ENCODE measurements at places on chromosomes 2 and 18.

DNA sequence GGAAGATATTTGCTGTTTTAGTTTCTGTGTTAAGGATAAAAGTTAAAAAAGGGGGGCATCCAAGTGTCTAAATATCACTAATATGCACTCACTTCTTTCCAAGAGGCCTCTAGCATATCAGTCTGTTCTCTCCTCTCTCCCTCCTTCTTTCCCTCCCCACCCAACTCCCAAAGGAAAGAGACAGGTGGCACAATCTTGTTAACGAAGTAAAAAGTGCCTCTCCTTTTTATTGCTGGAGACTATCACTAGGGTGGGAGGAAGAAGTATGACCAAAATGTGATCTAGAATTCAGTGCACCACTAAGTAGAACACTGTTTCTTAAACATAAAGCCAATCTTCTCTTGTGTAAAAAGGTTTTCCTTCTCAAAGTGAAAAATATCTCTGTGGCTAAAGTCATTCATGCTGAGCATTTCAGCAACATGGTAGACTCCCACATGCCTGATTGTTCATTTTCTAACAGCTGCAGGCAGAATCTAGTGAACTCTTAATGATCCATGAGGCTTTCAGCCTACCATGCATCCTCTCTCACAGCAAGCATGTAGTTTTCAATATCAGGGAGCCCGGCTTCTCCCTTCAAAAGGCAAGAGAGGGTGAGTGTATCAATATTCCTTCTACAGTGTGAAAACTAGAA lies 39.5 kb downstream of the RNU4ATAC start:
- no peak for DNase-seq

GRCh38 chr2:25320077-25320476 lies 21.6 kb downstream of the DNMT3A start:
- no peak for DNase-seq

DNA sequence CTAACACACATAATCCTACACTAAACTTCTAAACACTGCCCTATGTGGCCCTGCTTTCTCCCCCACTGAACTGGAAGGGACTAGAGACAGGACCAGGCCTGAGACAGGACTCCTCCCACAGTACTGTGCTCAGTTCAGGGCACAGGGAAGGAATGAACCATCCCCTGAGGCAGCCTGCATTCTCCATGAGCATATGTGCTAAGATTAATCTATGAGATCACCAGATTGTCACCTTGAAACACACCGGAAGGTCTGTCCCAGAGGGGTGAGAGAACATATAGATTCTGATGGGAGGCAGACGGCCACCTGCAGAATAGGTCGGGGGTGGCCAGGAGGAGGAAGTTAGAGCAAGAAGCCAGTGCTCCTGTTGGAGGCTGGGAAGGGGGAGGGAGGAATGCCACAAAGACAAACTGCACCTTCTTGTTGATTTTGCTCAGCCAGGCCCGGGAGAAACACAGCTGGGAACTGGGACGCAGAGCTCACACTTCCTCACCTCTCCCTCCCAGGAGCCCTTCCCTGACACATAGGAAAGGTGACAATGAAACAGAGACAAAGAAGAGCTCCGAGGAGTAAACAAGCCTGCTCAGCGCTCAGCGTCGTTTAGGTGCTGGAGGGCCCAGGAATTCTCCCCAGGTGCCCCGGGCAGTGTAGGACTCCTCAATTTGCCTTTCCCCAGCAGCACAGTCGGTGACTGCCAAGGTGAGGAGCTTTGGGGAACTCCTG lies 52.1 kb downstream of the ZBTB7C start:
- DNase-seq = no peak

GRCh38 chr18:13530879-13531387 lies 195.4 kb downstream of the FAM210A start:
- DNase-seq = no peak

DNA sequence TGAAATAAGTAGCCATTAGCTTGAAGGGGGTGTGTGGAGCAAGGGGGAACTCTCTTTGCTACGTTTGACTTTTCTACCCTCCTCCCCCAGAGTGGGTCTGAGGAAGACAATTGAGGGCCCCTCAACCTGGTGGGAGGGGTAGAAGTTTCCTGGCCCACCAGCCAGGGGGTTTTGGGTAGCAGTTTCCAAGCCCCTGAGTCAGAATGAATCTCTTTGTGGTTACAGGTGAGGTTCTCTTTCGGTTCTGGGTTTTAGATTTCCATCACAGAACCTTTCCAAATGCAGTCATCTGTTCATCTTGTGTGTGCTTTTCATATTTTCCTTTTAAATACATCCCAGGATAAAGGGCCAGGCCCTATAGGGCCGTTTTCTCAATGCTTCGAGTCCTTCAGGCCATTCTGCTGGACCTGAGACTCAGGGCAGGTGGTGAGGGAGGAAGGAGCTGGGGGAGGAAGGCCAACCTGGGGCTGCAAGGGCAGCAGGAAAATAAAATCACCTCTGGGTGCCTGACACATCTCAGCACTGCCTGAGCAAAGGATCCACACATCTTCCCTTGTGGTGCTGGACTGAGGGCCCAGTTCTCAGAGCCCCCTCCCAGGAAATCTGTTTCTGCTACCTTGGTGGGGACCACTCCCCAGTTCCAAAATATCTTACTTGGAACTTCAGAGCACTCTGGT lies 4.7 kb downstream of the LBH start:
- no peak for DNase-seq

- DNase-seq = no peak
Observed at GRCh38 chr2:227401550-227401949, 13.8 kb upstream of the SCYGR1 start.

DNA sequence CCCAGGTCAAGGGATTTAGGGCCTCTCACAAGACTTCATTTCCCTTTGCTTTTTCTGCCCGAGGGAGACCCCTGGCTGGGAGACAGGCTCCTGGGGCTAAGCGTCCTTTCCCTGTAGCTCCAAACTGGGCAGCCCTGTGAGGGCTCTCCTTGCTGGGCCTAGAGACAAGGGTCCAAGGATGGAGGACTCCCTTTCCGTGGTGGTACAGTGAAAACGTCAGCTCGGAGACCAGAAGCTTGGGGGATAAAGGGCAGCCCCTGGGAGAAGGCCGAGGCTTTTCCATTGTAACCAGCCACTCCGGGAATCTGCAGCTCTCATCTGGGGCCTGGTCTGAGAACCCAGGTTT lies 2.3 kb downstream of the SIX2 start:
- DNase-seq = no peak

DNA sequence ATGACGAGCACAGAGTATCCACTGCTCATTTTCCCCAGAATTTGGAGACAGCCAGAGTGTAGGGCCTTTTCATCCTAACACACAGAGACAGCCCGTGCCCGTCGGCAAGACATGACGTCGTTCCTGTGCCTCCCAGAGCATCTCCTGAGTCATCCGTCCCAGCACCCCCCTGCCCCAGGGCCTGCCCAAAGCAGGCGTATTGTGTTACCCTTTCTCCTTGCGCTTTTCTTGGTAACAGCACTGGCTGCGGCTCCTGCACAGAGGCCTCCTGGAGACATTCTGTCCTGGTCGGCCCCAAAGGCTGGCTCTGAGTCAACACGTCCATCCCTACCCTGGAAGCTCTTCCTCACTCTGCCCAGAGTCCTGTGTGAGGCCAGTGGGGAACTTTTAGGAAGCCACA lies 217.1 kb downstream of the KLHL29 start:
- no peak for DNase-seq

DNA sequence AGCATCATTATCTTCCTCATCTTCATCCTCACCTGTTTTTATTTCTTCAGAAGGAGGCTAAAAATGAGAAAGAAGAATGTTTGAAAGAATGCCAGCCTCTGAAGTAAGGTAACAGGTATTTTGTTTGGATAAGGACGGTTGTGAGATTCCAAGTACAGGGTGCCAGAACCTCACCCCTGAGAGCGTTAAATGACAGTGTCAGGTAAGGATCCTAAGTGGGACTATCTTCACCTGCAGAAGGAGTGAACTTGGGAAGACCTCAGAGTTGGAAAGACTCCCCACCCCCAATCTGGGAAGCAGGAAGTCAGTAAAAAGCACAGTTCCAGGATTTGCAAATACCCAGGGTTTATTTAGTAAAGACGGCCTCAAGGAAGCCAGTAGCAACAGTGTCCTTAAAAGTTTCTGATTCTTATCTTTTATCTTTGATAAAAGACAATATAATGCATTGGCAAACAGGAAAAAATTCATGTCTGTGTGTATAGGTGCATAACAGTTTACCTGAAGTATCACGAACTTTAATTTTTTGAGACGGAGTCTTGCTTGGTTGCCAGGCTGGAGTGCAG lies 52.3 kb downstream of the THOC1 start:
- no peak for DNase-seq

DNA sequence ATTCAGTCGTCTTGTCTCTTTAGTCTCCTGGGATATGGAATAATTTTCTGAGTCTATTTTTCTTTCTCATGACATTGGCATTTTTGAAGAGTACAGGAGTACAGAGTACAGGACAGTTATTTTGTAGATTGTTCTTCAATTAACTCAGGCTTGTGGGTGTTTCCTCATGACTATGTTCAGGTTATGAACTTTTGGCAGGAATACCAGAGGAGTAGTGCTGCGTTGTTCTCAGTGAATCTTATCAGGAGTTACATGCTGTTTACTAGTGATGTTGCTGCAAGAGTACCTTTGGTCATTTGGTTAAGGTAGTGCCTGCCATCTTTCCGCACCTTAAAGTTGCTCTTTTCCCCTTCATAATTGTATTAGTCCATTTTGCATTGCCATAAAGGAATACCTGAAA lies 41.3 kb upstream of the AGFG1 start:
- DNase-seq = no peak

DNA sequence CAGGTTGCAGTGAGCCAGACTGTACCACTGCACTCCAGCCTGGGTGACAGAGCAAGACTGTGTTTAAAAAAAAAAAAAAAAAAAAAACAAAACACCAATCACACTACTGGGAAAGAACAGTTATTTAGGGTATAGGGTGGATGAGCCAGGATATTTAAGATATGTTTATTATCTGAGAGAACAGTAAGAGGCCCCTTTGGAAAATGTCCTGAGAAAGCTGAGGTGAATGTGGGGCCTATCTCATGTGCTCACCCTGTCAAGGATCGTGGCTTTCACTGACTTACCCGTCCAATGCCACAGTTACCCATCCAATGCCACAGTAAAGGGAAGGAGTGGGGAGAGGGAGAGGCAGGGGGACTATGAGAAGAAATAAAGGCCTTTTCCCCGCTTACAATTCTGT lies 19.9 kb upstream of the ENOSF1 start:
- no peak for DNase-seq

- DNase-seq = no peak
Observed at GRCh38 chr2:215554689-215555498, 119.0 kb upstream of the FN1 start.

GRCh38 chr2:75003773-75004172 lies 45.3 kb downstream of the POLE4 start:
- no peak for DNase-seq

GRCh38 chr2:190533175-190533967 lies 1.2 kb downstream of the NEMP2 start:
- DNase-seq = no peak

GRCh38 chr18:68314403-68314802 lies 400.5 kb downstream of the TMX3 start:
- DNase-seq = no peak

GRCh38 chr18:7307030-7307429 lies 76.1 kb downstream of the LRRC30 start:
- DNase-seq = no peak

DNA sequence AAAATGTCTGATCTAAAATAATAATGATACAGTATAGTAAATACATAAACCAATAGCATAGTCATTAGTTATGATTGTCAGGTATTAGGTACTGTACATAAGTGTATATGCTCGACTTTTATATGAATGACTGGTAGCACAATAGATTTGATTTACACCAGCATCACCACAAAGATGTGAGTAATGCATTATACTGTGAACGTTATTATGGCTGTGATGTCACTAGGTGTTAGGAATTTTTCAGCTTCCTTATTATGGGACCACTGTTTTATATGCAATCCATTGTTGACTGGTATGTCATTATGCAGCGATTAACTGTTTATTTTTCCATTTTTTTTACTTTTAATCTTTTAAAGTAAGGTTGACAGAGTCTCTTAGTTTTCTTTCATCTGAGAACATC lies 23.7 kb downstream of the ATP9B start:
- DNase-seq = no peak

DNA sequence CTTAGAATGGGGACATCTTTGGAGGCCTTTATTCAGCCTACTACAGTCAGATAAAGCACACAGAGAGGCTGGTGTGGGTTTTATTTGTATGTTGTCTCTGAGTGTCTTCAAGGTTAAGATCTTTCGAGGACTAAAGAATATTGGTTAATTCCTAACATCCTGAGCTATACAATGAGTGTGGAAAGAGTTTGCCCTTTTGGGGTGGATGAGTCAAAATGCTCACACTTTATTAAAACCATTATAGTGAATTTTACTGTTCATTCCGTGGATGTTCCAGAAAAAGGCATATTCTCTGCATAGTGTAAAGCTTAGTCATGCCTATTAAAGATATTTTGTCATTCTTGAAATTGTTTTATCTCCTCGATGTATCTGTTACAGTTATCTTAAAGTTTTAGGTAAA lies 29.1 kb upstream of the SLC38A11 start:
- no peak for DNase-seq

GRCh38 chr2:24576617-24577016 lies 85.6 kb downstream of the NCOA1 start:
- no peak for DNase-seq

- DNase-seq = no peak
Observed at GRCh38 chr2:236535024-236535423, 34.6 kb upstream of the ACKR3 start.

All from stimulated activated CD4-positive, alpha-beta T cell treated with anti-CD3 and anti-CD28 coated beads, TNF-alpha, amount 100 ng/mL, for 48 hours (primary cell).